NCI-H1436 treated with DMSO at 0.1 percent for 48 hours (cell line): ENCODE measurements at places on chromosomes 4 and X.

GRCh38 chr4:6319530-6320150 lies 50.0 kb downstream of the WFS1 start:
- DNase-seq = no peak

GRCh38 chrX:72080150-72080549 lies 51.6 kb downstream of the RTL5 start:
- DNase-seq = no peak

DNA sequence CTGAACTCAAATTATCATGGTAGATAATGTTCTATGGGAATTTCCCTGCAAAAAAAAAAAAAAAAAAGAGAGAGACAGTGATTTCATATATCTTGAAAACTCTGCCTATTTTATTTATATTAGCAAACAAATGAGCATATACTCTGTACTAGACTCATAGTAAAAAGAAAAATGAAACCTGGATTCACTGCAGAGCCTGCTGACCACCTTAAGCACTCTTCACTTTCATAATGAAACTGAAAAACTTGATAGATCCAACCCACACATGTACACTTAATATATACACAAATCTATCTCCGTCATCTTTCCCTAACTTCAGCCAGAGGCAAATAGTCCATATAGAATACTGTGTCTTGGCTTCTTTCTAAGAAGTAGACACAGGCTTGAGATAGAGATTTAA lies 226.1 kb upstream of the KCNIP4 start:
- no peak for DNase-seq

- no peak for DNase-seq
Observed at GRCh38 chr4:124483048-124483906, 229.3 kb downstream of the ANKRD50 start.

GRCh38 chrX:103704863-103705262 lies 5.8 kb upstream of the TMEM31 start:
- no peak for DNase-seq

GRCh38 chr4:94507708-94508107 lies 56.0 kb downstream of the PDLIM5 start:
- DNase-seq = no peak

DNA sequence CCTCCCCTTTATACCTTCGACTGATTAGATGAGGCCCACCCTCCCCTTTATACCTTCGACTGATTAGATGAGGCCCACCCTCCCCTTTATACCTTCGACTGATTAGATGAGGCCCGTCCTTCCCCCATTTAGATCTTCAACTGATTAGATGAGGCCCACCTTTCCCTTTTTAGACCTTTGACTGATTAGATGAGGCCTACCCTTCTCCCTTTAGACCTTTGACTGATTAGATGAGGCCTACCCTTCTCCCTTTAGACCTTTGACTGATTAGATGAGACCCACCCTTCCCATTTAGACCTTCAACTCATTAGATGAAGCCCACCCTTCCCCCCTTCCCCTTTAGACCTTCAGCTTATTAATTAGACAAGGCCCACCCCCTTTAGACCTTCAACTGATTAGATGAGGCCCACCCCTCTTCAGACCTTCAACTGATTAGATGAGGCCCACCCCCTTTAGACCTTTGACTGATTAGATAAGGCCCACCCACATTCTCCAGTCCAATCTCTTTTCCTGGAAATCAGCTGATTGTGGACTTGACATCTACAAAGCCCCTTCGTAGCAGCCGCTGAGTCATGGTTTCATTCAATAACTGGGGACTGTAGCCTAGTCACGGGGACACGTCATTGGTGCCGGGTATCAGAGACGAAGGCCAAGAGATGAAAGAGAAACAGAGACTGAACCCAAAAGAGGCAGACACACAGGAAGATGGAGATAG lies 28.8 kb upstream of the IL3RA start:
- no peak for DNase-seq

- DNase-seq = no peak
Observed at GRCh38 chrX:101117701-101118100, 19.7 kb downstream of the CENPI start.

DNA sequence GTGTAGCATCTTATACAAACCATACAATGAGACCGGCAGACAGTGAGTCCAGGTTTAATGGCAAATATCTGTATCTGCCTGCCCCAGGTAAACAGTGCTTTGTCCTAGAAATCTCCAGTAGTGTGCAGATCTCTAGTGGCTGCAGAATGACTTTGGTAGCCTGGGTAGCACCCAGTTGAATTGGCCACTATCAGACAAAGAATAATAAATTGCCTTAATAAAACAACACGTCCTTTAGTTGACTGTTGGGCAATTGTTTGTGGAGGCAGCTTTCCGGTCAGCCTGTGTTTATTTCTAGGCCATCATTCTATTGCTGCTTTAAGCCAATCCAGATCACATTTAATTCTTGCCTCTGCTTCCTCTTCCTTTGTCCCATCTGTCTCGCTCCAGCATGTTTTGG lies 52.5 kb downstream of the SNX25 start:
- no peak for DNase-seq

DNA sequence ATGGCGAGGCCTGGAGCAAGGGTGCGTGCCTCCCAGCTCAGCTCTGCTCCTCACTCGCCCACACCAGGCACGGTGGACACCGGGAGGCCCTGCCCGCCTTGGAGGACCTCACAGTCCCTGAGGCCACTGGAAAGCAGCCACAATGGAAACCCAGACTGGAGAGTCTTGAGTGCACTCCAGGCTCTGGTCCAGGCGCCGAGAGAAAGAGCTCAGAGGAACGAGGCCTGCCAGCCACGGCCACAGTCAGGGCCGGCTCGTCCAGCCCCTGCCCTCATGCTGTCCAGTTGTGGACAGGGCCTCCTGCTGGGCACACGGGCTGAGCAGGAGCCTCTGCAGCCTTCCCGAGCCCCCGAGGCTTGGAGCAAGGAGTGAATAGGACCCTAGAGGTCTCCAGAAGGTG lies 53.3 kb upstream of the GRPEL1 start:
- DNase-seq = no peak

DNA sequence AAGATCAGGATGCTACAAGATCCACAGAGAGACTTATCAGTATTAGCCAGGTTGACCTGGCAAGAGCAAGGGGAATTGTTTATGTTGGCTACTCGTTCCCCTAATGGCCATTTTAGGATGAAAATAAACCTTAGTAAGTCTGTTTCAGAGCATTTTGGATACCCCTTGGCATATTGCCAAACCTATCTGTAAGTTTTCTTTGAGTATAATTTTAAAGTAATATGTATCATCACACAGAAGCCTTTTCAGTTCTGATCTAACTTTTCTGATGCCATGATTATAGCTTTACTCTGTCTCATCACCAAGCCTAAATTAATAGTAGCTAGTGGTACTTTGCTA lies 99.7 kb downstream of the TSPAN7 start:
- no peak for DNase-seq

DNA sequence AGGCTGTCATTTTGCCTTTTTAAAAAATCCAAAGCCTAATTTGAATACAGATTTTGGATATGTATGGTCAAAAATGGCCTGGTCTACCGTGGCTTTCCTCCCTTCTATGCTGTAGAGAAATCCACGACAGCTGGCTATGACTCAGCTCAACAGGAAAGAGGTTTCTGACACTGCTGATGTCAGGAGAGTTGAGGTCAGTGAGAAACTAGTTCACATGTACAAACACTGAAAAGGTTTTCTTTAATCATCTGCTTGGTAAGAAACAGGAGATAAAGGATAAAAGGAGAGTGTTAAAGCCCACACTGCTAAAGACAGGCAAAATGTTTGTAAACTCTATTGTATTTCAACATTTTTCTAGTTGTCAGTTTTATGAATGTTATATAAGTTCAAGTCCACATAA lies 113.9 kb downstream of the NYX start:
- DNase-seq = no peak

GRCh38 chrX:77347572-77347971 lies 99.6 kb upstream of the FGF16 start:
- no peak for DNase-seq

DNA sequence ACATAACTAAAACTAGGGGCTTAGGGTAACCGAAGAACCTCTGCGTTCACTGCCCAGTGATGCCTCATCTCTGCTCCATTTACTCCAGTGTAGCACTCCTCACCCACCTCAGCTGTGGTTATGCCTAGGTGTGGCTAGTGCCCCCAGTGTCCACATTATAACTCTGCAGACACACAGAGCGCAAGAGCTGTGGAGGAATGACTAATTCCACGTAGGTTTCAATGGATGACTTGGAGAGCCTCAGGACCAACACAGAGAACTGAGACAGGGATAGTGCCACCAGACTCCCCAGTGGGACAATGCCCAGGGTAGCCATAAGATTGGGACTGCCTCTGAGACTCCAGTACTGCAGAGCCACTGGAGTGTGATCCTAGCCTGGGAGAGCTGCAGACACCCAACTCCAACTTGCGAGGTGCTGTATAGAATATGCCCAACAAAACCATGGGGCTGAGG lies 542.4 kb upstream of the DIPK2B start:
- DNase-seq = no peak

DNA sequence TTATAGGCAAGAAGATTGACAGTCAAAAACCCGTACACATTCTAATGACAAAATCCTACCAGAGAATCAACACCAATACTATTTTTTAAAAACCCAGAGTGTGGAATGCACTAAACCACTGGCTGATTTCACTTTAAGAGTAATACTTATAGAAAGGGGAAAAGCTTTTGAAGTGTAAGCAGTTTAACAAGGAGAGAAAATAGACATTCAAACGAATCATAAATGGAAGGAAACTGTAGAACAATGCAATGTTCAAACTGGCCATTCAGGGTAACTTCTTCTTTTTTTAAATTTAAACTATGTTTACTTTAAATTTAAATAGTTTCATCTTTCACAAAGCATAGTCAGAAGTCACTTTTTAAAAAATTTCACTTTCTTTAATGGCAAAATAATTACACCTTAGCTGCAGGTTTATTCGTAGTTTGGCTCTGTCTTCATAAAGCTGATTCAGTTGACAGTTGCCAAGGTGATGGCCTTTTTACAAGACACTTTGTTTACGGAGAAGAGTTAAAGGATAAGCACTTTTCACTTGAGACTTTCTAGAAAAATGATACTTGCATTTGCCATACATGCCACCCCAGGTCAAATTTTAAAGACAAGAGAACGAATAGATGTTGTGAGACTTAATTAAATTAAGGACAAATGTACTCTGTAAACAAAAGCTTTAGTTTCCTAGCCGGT lies 82.4 kb upstream of the KLF3 start:
- no peak for DNase-seq

- no peak for DNase-seq
Observed at GRCh38 chrX:45258731-45259402, 58.2 kb upstream of the DIPK2B start.

- DNase-seq = no peak
Observed at GRCh38 chr4:73690051-73690738, 50.2 kb upstream of the CXCL8 start.

DNA sequence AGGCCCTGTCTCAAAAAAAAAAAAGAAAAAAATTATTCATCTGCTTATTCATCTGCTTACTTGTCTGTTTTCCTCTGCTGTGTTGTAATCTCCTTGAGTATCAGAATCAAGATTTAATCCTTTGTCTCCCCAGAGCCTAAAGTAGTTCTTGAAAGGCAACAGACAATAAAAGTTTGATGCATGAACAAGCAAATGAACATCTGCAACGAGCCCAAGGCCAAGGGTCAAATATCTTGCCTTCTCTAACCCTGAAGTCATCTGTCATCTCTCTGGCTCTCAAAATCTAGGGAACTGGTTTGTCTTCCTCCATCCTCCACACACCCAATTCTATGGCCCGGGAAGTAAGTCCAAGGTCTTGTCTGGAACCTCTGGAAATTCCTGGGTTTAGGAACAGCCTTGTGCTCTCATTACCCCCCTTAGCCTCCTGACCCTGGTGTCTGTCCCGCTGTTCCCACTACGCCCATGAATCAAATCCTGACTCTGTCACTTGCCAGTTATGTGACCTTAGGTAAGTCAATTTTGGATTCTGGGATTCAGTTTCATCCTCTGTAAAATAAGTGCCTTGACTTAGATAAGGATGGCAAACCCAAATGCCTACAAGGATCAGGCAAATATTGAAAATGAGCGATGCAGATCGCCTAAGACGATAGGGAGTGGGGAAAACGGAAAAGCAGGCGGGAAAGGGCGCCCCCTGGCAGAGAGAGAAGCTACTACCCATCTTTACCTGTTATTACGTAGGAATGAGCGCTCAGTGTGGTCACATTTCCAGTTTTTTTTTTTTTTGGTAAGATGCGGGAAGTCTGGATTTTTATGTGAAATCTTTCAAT lies 102.7 kb upstream of the DHX15 start:
- no peak for DNase-seq

DNA sequence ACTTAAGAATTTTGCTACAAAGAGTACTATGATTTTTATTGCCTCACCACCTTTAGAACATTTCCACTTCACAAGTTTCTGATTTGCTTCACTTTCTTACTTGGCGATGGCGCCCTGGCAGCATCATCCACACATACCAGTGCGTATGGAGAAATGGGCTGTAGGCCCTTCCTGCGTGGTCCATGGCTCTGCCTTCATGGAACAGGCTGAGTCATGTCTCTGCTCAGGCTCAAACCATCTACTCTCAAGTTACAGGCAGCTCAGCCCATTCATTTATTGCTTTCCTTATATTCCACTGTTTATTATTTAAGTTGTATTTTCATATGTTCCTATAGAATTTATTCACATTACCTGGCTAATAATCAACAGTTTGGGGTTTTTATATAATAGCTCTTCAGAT lies 21.1 kb downstream of the CASP3 start:
- no peak for DNase-seq

- DNase-seq = peak; percentile 24
Observed at GRCh38 chr4:138327338-138327737, 85.2 kb upstream of the SLC7A11 start.

- DNase-seq = no peak
Observed at GRCh38 chr4:40905414-40905813, 155.7 kb downstream of the NSUN7 start.

DNA sequence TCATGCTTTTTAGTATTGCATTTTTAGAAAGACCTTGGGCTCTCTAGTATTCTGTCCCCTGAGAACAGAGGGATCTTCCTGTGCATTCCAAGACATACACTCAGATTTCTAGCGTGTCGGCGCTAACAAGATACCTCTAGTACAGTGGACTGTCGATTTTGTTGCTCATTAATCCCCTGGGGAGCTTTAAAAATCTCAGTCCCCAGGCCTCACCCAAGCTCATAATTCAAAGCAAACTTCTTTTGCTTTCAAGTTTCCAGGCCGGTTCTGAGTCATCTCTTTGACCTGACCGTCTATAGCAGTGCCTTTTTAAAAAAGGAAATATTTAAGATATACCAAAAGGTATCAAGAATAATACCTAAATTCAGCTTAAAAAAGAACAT lies 137.0 kb downstream of the AMMECR1 start:
- DNase-seq = no peak
